ENCODE measurements at places on chromosomes 13 and 19.

- no peak for DNase-seq
Observed at GRCh38 chr13:107367258-107367657, 799.3 kb upstream of the ARGLU1 start.

DNA sequence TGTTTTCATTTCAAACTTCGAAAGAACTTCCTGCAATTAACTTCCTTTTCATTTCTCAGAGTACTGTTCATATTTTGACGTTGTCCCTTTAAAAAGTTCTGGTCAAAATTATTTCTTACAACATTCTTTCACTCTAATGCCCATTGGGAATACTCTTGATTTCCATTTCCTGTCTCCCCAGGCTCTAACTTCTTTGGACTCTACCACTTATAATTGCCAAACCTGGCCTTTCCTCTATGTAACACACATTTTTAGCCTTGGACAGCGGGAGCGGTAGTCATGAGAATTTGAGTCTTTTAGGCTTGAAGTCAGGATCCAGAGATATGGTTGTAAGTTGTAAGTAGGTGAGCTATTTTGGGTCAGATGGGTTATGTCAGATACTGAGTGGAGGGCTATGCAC lies 163.5 kb upstream of the SPRY2 start:
- no peak for DNase-seq

DNA sequence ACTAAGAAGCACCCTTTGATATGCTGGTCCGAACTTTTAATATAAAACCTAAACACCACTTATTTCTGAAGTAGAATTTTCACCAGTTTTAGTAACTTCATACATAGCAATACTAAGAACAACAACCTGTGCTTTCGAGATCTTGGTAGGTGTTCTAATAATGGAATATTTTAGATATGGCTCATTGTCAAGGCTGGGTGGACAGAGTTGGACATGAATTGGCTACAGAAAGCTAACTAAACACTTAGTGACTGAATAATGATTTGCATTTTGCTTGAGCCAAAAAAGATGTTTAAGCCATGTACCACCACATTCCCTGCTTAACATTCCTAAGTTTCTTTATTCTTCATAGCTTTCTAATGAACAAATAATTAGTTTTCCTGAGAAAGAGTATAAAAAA lies 344.3 kb upstream of the SGCG start:
- DNase-seq = no peak

DNA sequence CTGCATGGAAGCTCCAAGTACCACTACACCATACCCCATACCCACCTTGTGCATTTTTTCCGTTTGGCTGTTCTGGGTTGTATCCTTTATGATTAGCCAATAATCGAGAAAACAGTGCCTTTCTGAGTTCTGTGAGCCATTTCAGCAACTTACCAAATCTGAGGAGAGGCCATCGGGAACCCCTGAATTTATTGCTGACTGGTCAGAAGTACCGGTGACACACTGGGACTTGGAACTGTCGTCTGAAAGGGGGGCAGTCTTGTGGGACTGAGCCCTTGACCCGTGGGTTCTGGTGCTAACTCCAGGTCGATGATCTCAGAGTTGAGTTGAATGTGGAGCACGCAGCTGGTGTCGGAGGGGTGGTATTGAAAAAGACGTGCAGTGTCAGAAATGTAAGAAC lies 15.0 kb downstream of the UPF3A start:
- no peak for DNase-seq

GRCh38 chr19:30443531-30444252 lies 71.5 kb downstream of the ZNF536 start:
- no peak for DNase-seq

GRCh38 chr13:97111756-97112155 lies 110.4 kb upstream of the MBNL2 start:
- DNase-seq = no peak

DNA sequence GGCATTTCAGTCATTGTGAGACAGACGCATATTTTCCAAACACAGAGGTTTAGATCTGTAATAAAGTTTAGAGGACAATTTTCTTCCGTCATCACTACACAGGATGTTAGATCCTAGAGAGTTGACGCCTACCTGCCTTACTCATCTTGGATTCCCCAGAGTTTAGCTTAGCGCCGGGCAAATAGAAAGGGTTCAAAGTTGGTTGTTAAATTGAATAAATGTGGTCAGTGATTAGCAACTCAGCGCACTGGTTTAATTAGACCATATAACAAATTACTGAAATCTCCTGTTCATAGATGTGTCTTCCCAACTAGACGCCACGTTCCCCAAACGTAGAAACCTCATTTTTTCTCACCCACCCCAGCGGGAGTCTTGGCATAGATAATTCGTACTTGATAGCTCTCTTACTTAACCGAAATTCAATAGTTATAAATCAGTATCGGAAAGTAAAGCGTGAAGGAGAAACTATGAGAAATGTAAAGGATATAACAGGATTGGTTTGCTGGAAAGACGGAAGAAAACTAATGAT lies 726 bp upstream of the UFM1 start:
- DNase-seq = no peak

DNA sequence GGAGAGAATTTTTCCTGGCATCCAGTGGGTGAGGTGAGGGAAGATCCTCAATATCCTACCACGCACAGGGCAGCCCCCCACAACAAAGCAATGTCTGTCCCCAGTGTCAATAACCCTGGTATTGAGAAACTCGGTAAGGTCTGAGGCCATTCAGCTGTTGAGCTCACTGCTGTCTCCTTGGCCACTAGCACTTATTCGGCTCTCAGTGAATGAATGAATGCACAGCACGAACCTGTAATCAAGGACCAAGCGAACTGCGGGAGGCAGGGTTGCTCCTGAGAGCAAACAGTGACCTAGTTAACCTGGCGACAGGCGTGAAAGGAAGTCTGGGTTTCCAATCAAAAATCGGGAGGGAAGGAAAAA lies 640 bp downstream of the ZSCAN5A start:
- no peak for DNase-seq

DNA sequence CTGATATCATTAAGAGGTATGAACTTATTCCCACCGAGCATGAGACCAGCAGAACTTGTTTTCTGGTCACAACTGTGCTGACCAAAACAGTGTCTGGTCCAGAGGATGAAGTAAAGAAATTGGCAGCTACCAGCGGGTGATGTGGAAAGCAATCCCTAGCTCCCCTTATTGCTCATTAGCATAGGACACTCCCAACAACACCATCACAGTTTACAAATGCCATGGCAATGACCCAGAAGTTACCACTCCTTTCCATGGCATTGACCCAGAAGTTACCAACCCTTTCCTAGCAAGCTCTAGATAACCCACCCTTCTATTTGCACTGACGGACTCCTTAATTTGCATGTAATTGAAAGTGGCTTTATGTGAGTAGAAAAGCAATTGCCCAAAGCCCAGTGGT lies 1856.1 kb downstream of the OLFM4 start:
- DNase-seq = no peak

DNA sequence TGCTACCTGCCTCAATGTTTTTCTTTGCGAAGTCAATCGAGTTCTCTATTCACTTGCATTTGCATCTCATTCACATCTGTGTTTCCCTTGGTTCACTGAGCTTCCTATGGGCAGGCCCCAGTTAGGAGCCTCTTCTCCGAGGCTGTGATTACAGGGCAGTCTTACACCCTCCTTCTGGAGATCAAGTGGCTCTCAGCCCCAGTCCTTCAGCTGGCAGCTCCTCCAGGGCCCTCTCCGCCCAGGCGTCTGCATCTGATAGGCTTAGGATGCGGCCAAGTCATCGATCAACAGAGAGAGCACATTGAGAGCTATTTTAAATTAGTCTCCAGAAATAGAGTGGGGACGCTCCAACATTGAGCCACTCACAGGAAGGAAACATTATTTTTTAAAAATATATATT lies 44.2 kb downstream of the MBNL2 start:
- DNase-seq = no peak

DNA sequence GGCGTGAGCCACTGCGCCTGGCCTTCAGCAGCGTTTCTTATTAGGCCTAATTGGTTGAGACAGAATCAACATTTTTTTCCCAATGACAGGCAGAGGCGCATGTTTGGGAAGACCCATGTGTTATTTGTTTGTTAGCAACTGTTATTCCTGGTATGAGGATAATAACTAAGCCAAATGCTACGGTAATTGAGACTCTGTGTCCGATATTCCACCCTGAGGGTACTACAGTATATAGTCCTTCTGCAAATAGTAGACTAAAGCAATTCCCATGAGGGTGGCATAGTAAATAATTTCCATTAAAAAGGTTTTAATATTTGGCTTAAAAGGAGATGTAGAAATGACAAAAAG lies 18.4 kb upstream of the CCL25 start:
- DNase-seq = no peak

GRCh38 chr19:5131031-5131505 lies 162.2 kb downstream of the KDM4B start:
- DNase-seq = peak; percentile 87

DNA sequence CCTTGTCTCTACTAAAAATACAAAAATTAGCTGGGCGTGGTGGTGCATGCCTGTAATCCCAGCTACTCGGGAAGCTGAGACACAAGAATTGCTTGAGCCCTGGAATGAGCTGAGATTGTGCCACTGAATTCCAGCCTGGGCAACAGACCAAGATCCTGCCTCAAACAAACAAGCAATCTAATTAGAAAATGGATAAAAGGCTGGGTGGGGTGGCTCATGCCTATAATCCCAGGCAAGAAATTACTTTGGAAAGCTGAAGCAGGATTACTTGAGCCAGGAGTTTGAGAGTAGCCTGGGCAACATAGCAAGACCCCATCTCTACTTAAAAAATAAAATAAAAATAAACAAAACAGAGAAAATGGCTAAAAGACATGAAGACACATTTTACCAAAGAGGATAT lies 77.0 kb downstream of the CAB39L start:
- DNase-seq = no peak

GRCh38 chr13:77406644-77407440 lies 79.9 kb upstream of the MYCBP2 start:
- no peak for DNase-seq

DNA sequence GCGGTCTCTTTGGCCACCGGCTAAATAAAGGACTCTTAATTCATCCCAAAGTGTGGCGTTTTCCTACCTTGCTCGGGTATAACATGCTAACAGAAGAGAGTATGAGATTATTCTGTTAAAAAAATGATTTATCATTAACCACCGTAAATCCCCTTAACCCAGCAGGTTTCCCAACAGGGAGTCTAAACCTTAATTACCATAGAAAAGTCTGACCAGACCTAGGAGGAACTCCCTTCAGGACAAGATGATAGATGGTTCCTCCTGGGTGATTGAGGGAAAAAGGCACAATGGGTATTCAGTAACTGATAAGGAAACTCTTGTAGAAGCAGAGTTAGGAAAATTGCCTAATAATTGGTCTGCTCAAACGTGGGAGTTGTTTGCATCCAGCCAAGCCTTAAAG lies 193.7 kb downstream of the ZNF737 start:
- no peak for DNase-seq

- DNase-seq = no peak
Observed at GRCh38 chr19:44258835-44259413, 762 bp upstream of the ZNF233 start.

DNA sequence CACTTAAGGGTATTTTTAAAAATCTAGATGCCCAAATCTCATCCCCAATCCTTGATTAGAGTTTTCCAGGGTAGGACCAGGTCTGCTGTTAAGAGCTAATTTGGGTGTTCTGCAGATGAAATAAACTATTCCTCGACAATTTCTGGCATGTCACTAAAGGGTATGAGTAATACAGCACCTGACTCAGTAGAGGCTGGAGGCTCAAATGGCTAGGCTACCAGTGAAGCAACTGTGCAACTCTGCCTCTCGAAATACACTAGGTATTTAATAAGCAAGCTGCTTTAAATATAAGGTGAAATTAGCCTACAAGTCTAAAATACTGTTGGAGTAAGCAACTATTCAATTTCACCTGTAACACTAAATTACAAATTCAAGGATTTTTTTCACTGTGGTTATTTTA lies 1.5 kb downstream of the RNF6 start:
- no peak for DNase-seq

DNA sequence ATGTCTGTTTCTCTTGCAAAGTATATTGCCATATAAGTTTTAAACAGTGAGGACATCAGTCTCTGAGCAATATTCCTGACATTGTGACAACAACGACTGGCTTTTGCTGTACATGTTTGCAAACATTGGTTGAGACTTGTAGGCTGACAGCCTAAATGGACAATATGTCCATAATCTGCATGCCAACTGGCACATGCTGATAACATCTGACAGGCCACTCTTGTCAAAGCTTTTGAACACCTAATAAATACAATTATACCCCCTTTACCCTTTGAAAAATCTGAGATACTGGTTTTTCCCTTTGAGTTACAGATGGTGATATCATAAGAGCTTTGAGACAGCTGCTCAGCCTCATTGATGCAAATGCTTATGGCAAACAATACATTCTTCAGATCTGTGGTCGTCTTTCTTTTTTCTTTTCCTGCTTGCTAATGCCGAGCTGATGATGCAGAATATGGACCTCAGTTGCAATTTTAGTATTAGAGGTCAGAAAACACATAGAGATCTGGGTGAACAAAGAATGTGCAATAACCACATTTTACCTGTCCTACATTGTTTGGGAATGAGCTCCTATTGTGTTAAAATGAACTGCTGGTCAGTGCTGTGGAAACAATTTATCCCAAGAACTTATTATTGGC lies 114.9 kb downstream of the RFC3 start:
- no peak for DNase-seq
